ENCODE measurements at places on chromosomes 1 and 21.
A peak's percentile ranks its signal among the peaks of the same experiment; 100 is the strongest.

DNA sequence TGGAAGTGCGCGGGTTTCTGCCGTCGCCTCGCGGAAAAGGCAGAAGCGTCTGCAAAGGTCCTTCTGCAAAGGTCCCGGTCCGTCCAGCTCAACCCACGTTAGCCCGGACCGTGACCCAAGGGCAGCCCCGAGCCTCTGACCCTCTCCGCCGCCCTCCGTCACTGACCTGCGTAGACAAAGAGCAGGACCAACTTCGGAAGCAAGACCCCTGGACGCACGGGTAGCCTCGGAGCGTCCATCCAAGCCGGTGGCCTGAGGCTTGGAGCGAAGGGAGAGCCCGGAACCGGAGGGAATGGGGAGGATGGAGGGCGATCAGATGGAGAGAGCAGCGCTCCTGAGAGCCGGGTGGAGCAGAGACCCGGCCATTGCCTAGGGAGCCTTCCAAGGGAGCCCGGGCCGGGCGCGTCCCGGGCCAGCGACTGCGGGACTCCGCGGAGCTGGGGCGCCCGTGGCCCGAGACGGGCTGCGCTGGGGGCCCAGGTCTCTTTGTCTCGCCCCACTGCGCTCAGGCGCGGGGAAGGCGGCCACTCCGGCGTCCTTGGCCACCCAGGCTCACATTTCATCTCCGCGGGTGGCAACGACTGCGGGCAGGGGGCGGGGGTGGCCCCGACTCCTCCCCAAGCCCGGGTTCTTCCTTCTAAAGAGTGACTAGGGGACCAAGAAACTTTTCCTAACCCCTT, at the start of gene CYYR1:
Gene CYYR1, minus strand, starts transcription at position 585 of the 680 bp plus-strand sequence. Its CDS starts 346 bp downstream, at position 239.
- DNase-seq: peak; percentile 15

DNA sequence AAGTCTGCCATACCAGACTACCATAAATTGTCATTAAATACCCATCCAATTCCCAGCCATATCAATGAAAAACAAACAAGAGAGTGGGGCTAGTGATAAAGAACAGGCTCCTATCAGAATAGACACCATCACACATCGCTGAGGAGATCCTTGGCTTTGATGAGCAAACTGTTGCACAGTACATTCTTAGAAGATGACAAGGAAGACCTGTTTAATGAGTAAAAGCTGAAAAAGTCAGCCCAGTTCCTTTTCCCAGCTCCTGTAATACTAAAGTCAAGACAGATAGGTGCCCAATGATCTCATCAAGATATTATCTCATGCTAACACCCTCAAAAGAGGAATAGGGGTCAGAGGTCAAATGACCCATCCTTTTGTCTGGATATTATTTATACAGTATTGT, 164.5 kb upstream of the COA6 start:
- DNase-seq: no peak

DNA sequence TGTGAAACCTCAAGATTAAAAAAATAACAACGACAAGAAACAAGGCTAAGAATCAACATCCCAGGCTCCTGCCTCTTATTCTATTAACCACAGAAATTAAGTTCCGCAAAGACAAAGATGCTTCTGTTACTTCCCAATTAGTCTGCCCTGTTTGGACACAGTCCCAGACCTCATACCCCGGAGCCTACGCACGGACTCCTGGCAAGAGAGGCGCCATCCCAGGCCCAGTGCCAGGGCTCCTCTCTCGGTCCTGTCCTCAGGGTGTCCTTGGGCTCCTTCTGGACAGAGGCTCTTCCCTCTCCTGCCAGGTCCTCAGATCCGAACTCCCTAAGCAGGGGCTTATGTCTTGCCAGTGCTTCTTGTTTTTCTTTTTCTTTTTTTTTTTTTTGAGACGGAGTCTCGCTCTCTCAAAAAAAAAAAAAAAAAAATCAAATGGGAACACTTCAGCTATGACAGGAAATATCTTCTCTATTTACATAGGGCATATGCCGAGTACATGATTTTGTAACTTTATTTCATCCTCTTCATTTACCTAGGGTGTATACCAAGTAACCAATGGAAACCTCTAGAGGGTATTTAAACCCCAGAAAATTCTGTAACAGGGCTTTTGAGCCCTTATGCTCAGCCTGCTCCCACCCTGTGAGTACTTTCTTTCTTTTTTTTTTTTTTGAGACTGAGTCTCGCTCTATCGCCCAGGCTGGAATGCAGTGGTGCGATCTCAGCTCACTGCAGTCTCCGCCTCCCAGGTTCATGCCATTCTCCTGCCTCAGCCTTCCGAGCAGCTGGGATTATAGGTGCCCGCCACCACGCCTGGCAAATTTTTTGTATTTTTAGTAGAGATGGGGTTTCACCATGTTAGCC, 11.7 kb upstream of the ENO1 start:
- no peak for DNase-seq

DNA sequence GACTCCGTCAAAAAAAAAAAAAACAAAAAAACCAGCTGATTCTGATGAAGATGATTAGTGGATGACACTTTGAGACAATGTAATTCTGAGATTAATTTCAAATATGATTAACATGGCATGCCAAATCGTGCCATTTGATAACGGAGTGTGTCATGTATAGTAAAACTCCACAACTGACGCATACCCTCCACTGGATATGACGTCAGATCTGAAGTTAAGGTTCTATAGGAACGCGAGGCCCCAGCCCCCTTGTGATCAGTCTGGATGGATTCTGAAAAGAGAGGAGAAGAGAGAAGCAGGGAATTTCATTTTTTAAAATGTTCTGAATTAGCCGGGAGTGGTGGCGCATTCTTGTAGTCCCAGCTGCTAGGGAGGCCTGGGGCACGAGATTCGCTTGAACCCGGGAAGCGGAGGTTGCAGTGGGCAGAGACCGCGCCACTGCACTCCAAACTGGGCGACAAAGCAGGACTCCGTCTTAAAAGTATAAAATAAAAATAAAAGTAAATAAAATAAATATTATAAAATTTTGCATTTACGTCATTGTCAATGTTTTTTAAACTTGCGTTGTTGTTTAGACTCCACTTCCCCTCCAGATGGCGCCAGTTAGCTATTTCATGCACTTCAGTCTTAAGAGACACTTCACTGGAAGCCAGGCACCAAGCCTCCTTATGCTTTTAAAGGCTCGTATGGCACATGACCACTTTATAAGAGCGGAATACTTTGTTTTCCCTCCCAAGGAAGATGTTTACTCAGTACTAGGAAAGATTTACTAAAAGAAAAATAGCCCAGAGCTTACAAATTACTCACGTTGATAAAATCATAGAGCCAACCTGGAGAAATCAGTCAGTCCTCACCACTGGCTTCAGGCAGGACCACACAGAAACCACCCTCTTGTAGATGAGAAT, 65.5 kb downstream of the UBE2U start:
- DNase-seq: peak; percentile 52

DNA sequence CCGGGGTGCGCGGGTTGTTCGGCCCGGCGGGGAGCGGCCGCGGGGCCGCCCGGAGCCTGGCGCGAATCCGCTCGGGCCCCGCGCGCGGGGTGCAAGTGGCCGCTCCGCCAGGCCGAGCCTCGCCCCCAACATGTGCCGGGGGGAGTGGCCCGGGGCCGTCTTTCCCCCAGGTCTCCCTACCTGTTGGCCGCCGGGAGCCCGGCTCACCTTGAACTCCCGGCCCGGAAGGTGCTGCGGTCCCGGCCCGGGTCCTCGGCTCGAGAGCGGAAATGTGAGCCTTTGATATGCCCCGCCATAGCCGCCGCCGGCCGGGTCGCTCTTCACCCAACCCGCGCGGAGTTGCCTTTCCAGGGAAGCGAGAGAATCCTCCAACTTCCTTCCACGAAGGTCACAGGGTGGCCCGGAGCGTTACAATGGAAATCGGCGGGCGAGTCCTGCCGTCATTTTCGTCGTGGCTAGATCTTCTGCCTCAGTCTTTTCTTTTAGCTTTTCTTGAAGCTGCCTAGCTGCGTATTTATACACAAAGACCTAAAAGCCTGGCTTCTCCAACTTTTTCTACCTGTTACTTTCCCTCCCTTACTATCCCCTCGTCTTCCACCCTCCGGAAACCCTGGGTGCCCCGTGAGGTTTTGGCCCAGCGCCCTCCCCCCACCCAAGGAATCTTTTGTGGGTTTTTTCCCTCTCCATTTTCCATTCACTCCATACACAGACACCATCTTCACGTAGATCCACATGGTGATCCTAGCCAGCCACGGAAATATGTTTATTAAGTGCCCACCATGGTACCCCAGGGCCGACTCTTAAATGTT, 867 bp downstream of the PTGFRN start:
- no peak for DNase-seq

DNA sequence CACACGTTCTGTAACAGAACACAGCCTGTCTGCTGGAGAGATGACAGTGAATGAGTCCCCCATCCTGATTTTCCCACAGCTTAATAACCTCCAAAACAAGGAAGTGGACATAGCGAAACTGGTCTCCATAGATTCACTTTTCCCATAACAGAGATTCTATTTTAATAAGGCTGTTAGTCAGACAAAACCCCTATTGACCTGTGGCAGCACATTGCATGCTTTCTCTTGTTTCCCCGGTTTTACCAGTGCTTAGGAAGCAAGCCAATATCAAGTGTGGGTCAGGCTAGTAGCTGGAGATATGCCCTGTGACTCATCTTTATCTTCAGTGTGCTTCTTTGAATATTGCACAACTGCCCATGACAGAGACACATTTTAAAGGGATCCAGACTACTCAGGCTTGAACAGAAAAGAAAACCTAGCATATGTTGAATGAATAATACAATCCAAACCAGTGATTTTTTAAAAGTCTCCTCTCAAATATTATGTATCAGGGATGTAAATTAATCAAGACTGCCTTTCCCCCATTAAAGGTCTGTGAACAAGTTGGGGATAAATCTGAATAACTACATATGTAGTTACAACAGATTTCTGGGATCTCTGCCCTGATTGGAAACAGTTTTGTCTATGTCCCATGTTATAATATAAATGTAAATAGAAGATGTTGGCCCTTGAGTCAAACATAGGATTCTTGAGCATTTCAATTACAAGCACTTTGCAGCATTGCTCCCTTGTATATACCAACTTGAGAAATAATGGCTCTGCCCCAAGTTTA, 11.9 kb upstream of the CLDN8 start:
- no peak for DNase-seq

GRCh38 chr1:119600976-119601375, 47.1 kb downstream of the ZNF697 start:
- no peak for DNase-seq

- no peak for DNase-seq
Measured at GRCh38 chr1:56188221-56188620, 391.1 kb downstream of the PLPP3 start.

DNA sequence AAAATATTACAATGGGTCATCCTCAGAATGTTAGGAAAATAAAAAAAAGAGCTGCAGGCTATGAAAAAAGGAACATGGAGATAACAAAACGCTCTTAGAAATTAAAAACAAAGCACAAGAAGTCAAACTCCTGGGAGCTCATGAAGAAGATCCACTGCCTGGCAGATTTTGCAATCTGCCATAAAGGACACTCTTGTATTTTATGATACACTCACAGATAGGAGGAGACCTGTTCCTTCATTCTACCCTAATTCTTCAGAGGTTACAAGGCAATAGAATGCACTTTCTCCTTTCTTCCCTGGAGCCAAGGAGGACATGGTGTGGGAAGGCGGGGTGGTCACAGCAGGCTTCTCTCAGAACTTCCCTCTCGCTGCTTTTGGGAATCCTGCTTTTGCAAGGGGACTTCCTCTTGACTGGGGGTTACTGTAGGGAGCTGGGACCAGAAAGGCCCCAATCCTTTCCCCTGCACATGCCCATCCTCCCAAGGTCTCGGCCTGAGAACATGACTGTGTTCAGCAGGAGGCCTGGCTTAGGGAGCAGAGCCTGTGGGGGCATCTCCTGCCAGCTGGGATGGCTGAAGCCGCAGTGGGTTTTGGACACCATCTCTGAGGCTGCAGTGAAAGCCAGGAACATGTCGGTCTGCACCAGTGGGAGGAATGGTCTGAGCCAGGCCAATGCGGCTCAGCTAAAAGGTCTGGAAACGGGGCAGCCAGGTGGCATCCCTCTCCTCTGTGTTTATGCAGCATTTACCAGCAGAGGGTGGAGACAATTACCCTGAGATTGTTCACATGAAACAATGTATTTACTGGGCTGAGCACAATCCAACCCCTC, 44.8 kb downstream of the GPR161 start:
- no peak for DNase-seq

- DNase-seq: no peak
Measured at GRCh38 chr1:196121181-196121580, 487.1 kb downstream of the KCNT2 start.

GRCh38 chr1:95643071-95643470, 409.1 kb downstream of the RWDD3 start:
- DNase-seq: no peak

DNA sequence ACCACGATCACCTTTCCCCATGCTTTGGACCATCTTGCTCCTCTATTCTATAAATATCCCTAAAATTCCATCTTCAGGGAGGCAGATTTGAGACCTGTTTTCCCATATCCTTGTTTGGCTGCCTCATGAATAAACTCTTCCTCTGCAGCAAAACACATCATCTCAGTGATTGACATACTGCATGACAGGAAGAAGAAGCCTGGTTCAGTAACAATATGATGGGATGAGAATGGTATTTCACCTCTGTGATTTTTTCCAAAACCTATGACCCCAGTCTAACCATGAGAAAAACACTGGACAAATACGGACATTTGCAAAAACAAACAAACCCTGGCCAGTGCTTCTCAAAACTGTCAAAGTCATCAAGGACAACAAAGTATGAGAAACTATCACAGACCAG, 53.8 kb upstream of the ZSWIM5 start:
- no peak for DNase-seq

- DNase-seq: no peak
Measured at GRCh38 chr1:207181847-207182246, 77.8 kb downstream of the C4BPA start.
